ENCODE measurements at places on chromosomes 5 and 9.

DNA sequence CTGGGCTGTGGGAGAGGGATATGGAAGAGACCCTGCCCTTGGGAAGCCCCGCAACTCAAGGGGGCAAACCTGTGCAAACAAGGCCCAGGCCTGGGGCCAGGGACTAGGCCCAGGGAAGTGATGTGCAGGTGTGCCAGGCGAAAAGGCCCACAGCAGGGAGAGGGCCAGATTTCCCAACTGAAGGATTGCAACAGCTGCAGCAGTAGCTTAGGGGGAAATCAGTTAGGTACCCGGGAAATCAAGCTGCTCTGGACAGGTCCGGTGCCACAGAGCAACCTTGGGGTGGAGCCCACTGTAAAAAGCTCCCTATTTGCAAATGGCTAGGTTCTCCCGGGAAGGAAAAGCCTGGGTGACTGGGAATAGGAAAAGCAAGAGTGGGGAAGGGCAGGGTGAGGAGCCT is 10.4 kb downstream of the GRIN1 start:
- no peak for DNase-seq

GRCh38 chr9:129336130-129336528 is 158.1 kb upstream of the IER5L start:
- no peak for DNase-seq

- no peak for DNase-seq
Measured at GRCh38 chr5:152488869-152489268, 83.8 kb upstream of the NMUR2 start.

- DNase-seq: peak; percentile 44
Measured at GRCh38 chr5:172282272-172283019, 1.1 kb downstream of the UBTD2 start.

DNA sequence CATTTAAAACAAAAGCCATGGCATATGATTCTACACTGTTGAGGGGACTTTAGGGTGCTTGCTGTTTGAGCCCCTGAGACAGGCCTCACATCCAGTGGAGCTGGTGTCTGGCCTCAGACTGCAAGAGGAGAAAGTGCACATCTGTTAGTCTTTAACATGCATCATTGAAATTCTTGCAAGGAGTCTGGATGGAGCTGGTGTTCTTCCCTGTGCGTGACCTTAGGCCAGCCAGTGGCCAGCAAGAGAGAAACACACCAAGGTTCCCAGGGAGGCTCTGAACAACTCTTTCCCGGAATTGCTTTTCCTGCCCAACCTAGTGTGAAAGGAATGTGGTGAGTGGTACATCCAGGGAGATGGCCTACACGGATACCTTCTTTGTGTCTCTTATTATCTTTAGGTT is 282.8 kb upstream of the TNC start:
- no peak for DNase-seq

DNA sequence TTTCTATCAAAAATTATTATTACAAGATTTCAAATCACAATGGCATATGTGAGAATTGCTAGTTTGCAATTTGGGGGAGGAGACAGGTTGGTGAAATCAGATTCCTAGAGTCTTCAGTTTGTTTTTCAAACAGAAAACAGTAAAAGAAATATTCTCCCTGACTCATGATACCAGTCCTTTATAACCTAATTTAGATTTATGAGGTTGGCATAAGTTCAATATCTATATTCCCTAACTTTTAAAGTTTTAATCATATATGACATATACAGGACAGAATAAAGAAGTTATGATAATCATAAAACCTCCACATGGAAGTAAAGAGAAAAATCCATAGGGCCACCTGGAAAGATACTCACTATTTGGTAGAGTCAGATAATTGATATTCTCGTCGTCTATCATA is 167.1 kb upstream of the GNA14 start:
- no peak for DNase-seq

DNA sequence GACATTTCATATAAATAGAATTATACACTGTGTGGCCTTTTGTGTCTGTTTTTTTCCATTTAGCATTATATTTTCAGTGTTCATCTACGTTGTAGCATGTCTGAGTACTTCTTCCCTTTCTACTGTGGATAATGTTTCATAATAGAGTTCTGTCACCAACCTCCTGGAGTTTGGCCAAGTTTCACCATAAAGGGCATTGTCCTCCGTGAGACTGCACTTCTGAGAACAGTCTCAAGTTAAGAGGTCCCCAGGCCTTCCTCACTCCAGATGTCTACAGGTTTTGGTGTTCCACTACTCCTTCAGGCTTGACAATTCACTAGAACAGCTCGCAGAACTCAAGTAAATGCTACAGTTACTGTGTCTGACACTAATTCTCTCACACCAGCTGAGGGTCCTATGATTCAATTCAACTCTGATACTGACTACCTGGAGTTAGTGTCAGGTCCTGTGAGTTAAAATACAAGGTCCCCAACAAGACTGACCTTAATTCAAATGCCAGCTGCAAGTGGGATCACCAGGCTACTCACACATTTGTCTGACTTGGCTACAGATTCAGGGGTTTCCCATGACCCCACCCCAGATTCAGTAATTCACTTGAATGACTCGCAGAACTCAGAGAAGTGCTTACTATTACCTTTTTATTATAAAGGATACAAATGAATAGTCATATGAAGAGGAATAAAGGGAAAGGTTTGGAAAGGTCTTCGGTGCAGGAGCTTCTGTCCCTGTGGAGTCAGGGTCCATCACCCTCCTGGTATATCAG is 31.1 kb downstream of the SLC35A4 start:
- no peak for DNase-seq

DNA sequence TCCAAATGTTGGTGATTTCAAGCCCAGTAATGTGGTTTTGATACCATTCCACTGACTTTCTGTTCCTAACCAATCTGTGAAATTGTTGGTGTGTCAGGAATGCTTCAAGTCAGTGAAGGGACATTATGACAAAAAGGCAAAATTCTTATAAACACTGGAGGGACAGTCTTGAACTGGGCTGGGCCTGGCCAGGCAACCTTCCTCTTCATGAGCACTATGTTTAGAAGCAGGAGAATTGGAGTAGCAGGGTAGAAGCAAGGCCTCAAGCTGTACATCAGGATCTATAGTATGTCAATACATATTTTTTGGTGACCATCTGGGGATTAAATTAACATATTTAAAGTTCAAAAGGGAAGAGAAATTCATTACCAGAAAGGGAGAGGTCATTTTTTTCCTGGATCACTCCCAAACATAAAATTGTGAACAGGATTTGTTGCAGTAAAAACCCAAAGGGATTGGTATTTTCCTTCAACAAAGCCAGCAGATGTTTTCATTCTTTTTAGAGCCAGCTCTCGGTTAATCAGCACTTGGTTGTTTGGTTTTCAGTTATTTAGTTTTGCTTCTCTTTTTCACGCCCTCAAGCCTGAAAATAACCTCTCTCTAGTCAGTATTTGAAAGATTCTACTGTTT is 77.9 kb upstream of the PIK3R1 start:
- no peak for DNase-seq

GRCh38 chr5:153953411-153953810 is 85.3 kb downstream of the FAM114A2 start:
- DNase-seq: no peak

- no peak for DNase-seq
Measured at GRCh38 chr5:135866016-135866415, 29.6 kb downstream of the IL9 start.

DNA sequence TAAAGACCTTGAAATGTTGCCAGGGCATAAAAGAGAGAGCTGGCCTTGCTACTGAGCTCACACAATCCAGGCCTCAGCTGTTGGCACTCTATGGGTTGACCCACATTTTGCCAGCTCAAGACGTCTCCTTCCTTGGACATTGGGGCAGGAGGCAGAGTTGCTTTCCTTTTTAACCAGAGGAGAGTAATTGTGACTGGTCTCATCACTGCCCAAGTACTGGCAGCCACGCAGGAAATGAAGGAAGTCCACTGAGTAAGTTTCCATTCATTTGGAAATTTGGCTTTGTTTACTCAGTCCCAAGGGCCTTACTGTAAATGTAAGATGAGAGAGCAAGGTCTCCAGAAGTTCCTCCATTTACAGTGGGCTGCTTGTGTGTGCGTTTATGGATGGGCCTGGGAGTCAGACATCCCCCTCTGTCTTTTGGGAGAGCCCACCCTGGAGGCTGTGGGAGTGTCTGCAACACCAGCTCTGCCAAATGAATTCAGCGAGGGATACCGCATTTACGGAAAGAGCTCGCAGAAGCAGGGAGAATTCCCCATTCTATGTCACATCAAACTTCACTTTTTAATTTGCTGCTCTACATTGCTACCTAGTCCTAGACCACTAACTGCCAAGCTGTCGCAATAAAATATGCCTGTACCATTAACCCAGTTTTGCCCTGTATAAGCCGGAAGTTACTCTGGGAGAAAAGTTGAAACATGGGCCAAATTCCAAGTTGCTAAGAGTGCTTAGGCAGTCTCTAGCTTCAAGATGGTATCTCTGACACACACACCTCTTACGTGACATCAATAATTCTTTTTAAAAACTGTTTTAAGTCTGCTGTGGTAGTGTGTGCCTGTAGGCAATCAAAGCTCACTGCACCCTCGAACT is 24.5 kb upstream of the PDZD2 start:
- DNase-seq: no peak

- DNase-seq: no peak
Measured at GRCh38 chr9:101062686-101063085, 34.2 kb downstream of the PLPPR1 start.

DNA sequence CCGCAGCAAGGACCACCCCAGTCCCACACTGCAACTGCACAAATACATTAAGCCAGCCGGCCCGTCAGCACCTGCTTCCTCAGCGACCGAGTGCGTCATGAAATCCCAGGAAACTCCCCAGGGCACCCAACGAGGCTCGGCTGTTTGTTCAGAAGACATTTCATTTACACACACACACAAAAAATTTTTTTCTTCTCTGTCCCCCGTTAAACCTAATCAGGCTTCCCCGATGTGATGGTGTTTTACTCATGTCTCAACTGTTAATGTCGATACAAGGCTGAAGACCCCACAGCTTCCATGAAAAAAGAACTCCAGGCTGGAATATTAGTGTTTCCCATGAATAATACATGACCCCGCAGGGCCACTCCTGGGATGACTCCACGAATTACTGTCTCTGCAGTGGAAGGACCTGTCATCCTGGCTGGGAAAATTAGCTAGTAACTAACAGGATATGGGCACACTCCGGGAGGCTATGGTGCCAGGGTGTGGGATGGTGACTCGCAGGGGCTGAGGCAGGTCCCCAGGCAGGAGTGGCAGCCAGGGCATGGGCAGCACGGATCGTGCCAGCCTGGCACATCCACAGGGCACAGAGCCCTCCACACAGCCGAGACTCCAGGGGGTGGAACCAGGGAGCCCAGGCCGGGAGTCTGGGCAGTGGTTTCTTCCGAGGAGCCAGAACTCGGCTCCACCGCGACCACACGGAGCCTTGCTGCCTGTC is 102.4 kb downstream of the VAV2 start:
- no peak for DNase-seq

- no peak for DNase-seq
Measured at GRCh38 chr5:53730943-53731342, 170.5 kb downstream of the NDUFS4 start.

- DNase-seq: no peak
Measured at GRCh38 chr9:136052991-136053756, 41.9 kb downstream of the NACC2 start.

GRCh38 chr5:106376522-106376921 is 1294.2 kb downstream of the EFNA5 start:
- DNase-seq: peak; percentile 26

DNA sequence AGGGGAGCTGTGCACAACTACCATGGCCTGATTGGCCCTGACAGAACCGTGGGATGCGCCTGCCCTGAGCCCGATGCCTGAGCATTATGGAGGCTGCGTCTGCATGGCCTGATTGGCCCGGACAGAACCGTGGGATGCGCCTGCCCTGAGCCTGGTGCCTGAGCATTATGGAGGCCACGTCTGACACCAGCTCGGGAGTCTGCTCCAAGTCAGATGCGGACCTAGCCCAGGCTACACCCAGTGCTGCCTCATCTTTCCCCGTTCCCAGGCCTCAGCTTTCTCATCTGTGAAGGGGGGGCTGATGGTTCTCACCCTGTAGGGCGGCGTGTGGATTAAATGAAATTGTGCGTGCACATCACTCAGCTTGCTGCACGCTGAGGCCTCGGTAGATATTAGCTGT is 7.3 kb downstream of the CEP72 start:
- DNase-seq: no peak

DNA sequence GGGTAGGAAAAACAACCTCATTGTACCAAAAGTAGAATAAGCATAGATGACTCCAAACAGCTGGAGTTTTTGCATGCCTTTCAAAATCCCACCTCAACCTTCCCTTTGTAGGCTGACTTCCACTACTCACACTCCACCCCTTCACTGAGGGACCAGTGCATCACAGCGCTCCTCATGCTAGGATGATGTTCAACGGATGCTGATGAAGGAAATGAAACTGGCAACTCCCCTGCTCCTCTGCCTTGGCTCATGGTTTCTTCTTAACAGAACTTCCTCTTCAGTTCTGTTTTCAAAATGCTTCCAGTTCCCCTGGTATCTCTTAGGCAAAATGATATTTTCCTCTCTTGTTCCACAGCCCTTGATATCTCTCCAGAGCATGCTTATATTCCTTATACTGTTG is 29.0 kb downstream of the LIFR start:
- no peak for DNase-seq

DNA sequence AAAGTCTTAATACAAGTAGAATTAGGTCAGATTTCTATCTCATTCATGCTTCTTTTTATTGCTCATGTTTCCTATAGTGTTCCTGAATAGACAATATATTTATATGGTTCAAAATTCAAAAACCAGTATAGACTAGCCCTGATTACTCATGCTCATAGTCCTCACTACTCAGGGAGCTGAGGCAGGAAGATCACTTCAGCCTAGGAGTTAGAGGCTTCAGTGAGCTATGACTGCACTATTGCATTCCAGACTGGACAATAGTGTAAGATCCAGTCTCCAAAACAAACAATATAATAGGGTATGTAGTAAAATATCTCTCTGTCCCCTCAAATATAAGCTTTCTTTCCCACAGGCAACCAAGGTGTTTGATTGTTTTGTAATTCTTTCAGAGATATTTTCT is 2.4 kb downstream of the ANKRD31 start:
- DNase-seq: no peak

DNA sequence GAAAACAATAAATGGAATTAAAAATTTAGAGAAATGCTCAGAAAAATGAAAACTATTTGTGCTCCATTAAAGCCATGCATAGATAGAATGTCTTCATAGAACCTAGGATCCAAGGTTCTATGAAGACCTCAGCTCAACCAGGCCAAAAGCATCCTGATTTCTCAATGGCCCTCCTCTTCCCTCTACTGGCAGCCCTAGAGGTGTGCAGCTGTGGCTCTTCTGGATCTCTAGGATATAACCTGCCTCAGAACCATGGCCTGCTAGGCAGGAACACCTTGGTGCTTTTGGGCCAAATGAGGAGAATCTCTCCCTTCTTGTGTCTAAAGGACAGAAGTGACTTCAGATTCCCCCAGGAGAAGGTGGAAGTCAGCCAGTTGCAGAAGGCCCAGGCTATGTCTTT is 15.1 kb downstream of the IFNA1 start:
- DNase-seq: peak; percentile 44

- DNase-seq: no peak
Measured at GRCh38 chr5:163350083-163350482, 87.3 kb upstream of the CCNG1 start.

DNA sequence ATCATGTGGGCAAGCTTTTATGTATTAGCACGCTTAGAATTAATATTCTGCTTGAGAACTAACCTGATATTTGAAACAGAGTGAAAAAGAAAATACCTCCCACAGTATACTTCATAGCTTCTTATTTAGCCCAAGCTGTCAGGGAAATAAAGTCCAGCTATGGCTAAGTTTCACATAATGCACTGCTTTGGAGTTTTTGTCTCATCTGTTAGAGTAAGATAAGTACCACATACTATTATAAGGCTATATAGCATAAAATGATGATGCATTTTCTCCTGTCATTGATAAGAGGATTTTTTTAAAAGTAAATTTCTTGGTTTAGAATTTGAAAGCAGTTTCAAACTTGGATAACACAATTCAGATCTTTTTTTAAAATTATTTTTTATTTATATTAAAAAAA is 2.4 kb upstream of the ANKDD1B start:
- no peak for DNase-seq

All from LoVo (cell line).